ENCODE measurements at places on chromosomes 4 and X.
A peak's percentile ranks its signal among the peaks of the same experiment; 100 is the strongest.

DNA sequence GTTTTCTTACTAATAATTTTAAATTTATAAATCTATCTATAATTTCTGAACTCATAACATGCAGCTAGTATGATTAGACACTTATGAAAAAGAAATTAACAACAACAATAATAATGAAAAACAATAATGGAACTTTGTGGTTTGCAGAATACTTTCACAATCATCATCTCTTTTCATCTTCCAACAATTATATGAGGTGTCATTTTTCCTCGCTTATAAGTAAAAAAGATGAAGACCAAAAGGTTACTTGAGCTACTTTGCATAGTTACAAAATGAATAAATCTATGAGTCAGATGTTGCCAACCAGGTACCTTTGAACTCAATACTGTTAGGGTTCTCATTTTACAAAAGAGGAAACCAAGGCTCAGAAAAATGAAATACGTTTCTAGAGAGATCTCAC lies 98.5 kb upstream of the ELOVL6 start:
- no peak for DNase-seq

DNA sequence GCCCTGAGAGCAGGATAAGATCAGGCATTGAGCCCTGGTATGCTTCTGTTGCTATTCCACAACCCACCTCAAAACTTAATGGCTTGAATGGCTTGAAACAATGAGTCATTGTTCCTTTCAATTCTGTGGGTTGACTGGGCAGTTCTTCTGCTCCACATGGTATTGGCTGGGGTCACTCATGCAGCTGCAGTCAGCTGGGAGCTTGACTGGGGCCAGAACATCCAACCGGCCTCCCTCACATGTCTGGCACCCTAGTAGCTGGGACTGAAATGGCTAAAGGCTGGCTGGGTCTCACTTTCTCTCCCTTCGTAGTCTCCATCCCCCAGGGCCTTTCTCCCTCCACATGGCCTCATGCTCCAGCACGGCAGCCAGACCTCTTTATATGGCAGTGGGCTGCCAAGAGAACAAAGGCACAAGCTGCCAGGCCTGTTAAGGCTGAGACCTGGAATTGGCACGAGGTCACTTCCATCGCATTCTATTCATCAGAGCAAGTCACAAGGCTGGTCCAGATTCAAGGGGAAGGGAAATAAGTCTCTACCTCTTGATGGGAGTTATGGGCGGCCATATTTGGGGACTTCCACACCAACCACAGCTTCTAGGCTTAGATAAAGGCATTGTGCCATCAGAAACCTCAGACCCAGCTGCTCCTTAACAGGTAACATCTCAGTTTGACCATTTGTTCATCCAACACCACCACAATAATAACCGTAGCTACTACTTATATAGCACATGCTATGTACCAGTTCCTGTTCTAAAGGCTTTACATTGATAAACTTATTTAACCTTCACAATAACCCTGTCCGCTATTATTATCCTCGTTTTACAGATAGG lies 159.7 kb upstream of the ATP6AP2 start:
- DNase-seq = peak; percentile 83

DNA sequence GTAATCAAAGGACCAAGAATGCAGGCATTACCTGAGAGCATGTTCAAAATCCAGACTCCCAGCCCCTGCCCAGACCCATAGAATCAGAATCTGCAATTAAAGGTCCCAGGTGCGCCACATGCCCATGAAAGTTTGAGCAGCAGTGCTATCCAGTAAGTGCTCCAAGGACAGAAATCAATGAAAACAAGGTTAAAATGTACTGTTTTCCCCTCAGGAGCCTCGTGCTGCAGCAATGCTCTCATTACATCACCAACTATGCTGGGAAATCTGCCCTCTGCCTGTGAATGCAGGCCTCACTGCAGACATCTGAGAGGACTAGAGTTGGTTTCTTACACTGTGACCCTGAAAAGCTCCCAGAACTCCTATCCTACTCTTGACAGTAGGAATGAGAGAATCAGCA lies 21.1 kb downstream of the ANXA5 start:
- DNase-seq = peak; percentile 20

GRCh38 chr4:17766826-17767458 lies 14.5 kb downstream of the FAM184B start:
- DNase-seq = no peak

- no peak for DNase-seq
Measured at GRCh38 chrX:31260351-31260750, 188.5 kb upstream of the FTHL17 start.

DNA sequence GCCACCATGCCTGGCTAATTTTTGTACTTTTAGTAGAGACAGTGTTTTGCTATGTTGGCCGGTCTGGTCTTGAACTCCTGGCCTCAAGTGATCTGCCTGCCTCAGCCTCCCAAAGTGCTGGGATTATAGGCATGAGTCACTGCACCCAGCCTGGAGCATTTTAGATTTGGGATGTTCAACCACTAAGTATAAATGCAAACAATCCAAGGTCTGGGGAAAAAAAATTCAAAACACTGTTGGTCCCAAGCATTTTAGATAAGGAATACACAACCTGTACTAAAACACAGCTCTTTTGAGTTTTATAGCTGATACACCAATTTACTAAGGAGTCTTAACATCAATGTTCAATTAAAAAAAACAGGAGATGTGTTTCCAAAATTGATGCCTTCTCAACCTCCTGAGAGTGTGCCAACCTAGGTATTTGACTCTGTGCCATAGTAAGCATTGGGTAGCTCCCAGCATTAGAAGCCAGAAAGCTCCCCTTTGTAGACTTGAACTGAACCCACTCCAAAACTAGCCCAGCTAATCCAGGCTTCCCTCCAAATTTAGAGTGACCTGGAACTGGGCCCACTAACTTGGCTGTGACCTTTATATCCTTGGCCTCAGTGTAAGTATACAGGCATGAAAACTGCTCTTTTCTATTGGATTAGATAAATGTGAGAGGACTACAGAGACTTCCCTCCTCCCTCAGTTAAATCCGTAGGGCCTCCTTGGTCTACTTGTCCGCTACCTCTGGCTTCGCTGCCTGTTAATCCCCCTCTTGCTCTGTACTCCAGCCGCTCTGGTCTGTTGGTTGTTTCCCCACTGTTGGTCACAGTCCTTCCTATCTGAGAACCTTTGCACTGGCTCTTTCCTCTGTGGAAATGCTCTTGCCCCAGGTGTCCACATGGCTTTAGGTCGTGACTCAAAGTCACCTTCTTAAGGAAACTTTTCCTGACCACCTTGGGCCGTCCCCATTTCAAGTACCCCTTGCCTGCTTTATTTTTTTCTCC lies 77.6 kb downstream of the CCKAR start:
- DNase-seq = peak; percentile 47

- DNase-seq = no peak
Measured at GRCh38 chr4:108586778-108587177, 33.6 kb upstream of the RPL34 start.

DNA sequence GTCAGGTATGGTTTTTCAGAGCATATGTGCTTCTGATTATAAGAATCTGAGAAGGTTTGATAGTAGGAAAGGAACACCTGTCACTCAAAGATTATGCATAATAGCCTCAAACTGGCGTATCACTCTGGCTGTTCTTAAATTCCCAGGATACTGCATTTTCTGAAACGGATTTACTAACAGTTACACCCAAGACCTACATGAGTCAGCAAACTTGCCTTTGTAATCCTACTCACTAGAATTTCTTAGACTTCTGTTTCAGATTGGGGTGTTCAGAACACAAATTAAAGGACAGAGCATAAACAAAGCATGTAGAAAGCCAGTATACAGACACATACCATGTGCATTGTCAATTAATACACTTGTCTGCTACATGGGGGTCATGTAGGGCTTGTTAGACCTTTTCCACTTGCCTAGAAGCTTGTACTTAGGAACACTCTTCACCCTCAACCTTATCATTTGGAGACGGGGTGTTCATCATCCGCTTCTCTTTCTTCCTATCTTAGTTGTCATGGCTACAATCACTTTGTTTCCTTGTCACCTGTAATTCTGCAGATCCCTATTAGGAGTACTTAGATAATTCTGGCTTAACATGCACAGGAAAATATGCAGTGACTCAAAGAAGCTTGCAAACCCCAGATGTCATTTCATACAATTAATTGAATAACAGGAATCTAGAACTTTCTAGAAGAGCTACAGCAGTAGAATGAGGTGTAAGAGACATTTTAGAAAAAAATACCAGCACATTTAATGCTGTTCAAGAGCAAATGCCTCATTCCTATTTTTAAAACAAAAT lies 593.0 kb upstream of the TENM3 start:
- no peak for DNase-seq

DNA sequence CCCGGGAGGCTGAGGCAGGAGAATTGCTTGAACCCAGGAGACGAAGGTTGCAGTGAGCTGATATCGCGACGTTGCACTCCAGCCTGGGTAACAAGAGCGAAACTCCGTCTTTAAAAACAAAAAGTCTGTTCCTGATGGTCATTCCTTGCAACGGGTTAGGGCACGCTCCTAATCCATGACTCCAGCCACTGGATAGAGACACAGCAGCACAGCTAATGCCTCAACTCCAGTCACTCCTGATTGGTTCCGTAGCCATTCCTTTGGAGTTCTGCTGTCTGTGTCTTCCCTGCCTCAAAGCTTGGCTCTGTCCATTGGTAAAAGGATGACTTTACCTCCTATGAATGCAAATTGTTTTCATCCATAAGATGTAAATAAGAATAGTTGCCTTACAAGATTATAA lies 44.3 kb upstream of the FAM9A start:
- DNase-seq = no peak

GRCh38 chr4:10201381-10202223 lies 85.0 kb upstream of the WDR1 start:
- peak; percentile 0 for DNase-seq
